ENCODE measurements at places on chromosomes 12 and 14. TPM values are rescaled to one million over a fixed set of nuclear protein-coding genes. Genes with fewer than 3 reads are reported as not detected.

GRCh38 chr14:84864548-84865271, 665.2 kb upstream of the FLRT2 start:
- no peak for DNase-seq

GRCh38 chr12:29255042-29255441, 106.0 kb downstream of the FAR2 start:
- no peak for DNase-seq

The SPPL3 gene
- total RNA-seq, result 55.2 TPM

GRCh38 chr14:93023039-93023438, 92.7 kb downstream of the ITPK1 start:
- no peak for DNase-seq

DNA sequence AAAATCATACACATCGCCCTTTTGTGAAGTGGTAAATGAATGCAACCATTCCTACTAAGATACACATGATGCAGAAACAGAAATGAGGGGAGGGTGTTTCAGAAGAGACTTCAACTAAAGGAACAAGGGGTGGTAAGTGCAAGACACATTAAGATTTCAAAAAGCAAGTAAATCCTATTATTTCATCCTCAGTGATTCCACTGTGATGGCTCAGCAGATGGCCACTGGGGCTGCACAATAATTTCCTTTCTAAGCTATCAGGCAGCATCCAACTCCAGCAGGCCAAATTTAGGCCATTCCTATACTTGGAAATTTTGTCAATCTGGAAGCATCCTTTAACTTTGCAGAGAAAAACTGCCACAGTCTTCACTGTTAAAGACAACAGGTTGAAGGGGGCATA, 272.4 kb downstream of the NELL2 start:
- no peak for DNase-seq

DNA sequence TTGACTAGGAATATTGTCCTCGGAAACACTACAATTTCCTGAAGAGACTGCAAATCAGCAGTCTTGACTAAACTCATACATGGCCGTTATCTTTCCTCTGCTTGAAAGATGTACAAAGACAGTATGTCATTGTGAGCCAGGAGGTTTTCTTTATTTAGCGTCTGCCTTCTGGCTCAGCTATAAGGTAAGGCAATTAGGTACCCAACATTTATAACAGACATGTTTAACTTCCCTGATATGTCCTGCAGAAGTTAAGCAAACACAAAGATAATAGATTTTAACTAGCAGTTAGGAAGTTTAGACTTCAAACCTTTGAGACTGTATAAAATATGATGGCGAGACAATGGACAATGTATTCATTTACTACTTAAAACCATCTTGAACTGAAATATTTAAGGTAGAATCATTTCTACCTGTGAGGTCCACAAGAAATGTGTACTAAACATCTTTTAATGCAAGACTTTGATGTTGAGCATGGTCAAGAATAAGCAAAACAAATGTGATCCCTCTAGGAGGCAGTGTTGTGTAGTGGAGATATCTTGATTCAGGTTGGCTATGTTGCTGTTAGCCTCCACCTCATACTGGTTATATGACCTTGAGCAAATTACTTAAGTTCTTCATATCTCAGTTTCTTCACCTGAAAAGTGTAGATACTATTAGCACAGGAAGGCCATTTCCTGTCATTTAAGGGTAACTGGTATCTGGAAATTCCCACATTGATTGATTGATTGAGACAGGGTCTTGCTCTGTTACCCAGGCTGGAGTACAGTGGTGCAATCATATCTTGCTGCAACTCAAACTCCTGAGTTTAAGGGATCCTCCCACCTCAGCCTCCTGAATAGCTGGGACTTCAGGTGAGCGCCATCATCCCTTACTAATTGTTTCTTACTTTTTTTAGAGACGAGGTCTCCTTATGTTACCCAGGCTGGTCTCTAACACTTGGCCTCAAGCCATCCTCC, 96.3 kb upstream of the EEA1 start:
- DNase-seq, result no peak

The TEX52 gene
- total RNA-seq, result not detected

The GLT1D1 gene
- total RNA-seq, result 0.17 TPM

- no peak for DNase-seq
These were observed 271.8 kb downstream of the AEBP2 start for GRCh38 chr12:19710811-19711793.

The TMEM132C gene
- total RNA-seq, result 0.42 TPM

DNA sequence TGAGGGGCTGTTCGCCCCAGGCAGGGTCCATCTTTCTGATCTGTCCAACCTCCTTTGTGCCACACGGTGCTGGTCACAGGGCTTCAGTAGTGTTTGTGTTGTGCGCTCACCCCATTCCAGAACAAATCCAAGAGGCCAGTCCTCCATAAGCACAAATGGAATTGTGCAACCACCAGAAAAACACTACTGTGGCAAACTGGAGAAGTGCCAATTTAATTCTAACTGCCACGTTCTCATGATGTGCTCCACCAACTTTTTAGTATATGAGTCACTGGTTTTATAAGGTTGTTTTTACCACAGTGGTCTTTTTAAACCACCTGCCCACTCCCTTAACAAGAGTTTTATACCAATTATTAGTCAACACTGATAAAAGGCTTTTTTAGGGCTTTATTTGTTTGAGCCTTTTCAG, 380.2 kb downstream of the NAV3 start:
- no peak for DNase-seq

The SLC7A8 gene
- total RNA-seq, result 21.5 TPM

DNA sequence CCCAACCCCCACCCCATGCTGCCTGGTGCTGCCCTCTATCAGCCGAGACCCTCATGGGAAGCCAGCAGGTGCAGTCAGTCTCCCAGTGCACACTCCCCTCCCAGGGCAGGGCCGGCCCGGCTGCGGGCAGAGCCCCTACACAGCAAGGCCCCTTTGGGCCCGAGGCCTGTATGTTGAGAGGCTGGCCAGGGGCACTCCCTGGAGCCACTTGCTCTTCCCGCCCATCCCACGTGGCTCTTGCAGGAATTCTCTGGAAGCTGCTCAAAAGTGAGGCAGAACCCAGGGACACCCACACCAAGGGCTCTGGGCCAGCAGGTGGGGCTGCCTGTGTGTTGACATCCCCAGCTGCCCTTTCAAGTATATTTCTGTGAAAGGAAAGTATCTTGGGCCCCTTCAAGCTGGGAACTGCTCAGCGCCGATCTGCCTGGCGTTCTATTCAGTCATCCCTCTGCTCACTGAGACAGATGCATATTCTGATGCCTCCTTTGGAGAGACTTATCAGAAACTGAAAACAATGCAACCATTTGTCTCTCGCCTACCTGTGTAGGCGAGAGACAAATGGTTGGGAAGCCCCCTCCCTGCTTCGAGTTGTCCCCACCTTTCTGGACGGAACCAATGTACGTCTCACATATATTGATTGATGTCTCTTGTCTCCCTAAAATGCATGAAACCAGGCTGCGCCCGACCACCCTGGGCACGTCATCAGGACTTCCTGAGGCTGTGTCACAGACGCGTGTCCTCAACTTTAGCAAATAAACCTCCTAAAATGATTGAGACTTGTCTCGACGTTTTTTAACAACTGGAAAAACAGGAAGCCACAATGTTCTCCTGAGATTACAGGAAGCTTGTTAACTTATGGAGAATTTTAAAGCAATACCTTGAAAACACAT, 6.0 kb downstream of the GPR132 start:
- DNase-seq, result no peak

GRCh38 chr12:49809381-49809905, 18.8 kb downstream of the NCKAP5L start:
- peak; percentile 36 for DNase-seq

- no peak for DNase-seq
These were observed 3.4 kb downstream of the ARG2 start for GRCh38 chr14:67623114-67623513.

GRCh38 chr14:74263921-74264320, 24.7 kb downstream of the VSX2 start:
- DNase-seq, result no peak

- no peak for DNase-seq
These were observed 3.9 kb downstream of the SVOP start for GRCh38 chr12:109016978-109017377.

The TSHR gene
- 0.25 TPM for total RNA-seq

The TAS2R19 gene
- 1.6 TPM for total RNA-seq

- no peak for DNase-seq
These were observed 250.2 kb upstream of the OR4E1 start for GRCh38 chr14:21923820-21924219.
